ENCODE measurements at places on chromosomes 5 and 9.
A peak's percentile ranks its signal among the peaks of the same experiment; 100 is the strongest.

DNA sequence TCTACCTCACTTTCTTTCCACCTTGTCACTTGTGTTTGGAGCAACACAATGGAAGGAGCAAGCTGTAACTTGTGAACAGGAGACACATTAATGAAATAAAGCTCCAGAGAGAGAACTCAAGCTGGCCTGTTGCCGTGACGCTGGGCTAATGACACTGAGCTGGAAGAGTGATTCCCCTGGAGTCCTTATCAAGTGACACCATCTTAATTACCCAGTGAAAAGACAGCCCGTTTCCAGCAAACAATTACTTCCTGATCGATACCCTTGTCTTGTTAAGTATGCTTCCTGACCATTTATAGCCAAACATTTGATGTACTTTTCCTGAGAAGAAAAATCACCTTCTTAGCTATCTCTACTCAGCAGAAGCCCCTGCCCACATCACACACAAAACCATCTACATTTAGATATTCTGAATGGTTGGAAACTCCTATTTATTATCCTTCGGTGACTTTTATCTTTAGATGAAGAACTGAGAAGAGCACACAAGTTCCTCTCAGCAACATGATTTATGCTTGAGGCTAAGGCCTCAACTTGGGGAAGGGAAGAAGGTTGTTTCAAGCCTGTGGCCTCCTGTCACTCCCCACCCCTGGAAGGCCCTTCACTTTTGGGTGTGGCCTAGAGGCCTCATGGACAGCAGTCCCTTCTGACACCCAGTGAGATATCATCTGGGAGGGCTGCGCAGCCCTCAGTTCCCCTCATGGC lies 34.1 kb downstream of the CRHBP start:
- no peak for DNase-seq

DNA sequence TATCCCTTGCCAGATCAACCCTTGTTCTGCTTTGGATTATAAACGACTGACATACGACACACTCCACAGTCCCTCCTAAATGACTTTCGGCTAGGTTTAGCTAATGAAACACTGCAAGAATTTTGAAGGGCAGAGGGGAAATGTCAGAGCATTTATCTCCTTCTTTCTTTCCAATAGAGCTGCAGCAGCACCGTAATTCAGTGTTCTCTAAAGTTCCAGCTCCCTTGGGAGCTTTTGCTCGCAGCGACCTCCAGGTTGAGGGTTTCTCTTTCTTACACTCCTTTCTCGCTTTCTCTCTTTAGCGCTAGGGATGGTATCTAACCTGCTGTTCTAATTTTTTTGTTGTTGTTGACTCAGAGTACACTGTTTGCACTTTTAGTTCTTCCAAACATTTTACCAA lies 467.1 kb upstream of the ST8SIA4 start:
- no peak for DNase-seq

GRCh38 chr9:129608561-129609481 lies 12.1 kb downstream of the C9orf50 start:
- DNase-seq = peak; percentile 75

DNA sequence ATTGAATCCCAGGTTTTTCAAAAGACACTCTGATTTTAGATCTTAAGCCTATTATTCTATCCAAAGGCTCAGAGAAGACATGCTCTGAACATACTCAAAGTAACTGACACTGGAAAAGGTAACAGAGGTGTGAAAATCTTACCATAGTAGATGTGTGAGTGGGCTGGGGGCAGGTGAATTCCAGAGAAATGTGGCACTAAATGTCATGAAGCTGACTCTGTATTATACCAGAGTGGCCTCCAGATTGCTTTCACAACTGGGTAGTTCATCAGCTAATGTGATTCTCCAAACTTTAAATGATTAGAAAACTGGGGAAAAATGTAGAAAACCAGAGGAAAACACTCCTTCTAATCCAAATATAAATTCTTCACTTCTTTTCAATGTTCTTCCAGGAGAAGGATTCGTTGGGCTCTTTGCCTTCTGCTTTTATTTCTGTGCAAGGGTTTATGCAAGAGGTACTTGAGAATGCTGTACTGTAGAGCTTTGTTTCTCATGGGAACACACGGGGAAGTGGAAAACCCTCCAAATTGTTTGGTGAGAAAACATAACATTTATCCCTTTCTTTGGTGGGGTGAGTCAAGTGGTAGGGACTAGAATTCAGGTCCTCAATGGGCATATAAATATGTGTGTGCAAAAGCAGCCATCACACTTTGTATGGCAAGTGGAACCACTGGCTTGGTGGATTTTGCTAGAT lies at the start of gene SCGB3A2:
SCGB3A2 (plus strand) TSS at position 646 of the 694 bp plus-strand sequence. CDS start 93 bp downstream, outside the sequence.
- no peak for DNase-seq

DNA sequence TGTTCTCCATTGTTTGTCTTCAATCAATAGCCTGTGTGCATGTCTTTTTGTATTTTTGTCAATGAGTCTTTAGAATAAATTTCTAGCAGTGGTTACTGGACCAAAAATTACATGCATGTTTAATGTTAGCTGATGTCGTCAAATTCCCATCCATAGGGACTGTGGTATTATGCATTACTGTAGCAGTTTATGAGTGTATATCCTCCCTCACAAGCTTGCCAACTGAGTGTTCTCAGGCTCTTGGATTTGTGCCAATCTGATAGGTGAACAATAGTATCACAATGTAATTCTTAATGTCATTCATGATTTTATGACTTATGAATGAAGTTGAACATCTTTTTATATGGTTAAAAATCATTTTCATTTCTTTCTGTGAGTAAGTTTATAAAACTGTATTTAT lies 13.0 kb downstream of the SNX24 start:
- DNase-seq = no peak

DNA sequence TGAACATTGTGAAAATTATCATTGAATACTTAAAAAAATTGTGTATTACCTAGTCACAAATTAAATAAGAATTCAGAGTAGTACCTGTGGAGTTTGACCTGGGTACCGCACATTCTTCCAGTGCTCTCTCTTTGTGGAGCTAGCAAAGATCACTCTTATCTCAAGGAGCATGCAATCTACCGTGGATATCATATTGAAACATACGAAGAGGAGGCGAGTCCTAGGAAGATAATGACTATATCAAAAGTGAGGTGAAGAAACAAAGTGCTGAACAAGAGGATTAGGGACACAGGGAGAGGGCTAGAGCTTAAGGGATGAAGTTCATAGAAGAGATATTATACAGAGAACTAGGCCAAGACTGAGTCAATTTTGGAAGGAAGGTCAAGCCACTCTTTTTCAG lies 55.9 kb upstream of the NR3C1 start:
- no peak for DNase-seq

- DNase-seq = no peak
Observed at GRCh38 chr5:39353717-39354399, 10.4 kb downstream of the C9 start.

- no peak for DNase-seq
Observed at GRCh38 chr5:65262096-65262495, 219.6 kb downstream of the ADAMTS6 start.

- no peak for DNase-seq
Observed at GRCh38 chr9:138022756-138023393, 145.3 kb downstream of the CACNA1B start.

DNA sequence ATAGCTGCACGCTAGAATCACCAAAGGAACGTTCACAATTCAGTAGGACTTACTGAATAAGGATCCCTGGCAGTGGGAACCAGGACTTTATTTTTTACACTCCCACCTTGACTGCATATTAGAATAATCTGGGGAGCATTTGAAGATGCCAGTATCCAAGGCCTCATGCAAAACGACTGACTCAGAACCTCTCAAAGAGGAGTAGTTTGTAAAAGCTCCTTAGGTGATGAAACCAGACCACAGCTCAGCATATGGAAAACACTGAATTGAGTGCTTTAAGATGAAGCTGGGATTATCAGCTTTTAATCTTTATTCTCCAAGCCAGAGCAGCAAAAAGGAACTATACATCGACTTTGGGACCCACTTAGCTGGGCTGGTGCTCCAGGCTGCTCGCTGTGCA lies 288.3 kb downstream of the MLLT3 start:
- DNase-seq = no peak

DNA sequence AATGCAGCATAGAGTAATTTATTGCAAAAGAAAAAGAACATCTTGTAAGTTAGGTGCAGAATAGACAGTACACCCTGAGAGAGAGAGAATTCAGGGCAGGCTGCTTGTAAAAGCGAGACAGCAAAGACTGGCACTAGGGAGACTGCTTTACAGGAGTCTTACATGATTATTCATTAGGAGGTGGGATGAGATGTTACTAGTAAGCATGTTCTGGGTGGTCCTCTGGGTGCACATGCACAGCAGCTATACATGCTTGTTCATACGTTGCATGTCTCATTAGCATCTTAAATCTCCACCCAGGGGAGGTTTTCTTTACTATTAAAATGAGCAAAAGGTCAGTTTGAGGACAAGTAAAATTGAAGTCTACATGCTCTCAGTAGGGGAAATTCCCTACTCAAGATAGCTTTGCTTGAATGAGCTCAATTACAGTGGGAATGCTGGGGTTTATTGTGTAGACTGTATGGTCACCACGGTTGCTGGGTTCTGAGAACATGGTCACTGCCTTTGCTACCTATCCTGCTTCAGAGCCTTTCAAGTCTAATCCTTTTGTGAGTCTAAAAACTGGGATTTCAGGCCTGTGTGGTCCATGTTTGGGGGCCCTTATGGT lies 60.6 kb downstream of the RGS7BP start:
- no peak for DNase-seq

GRCh38 chr5:59221769-59222168 lies 638.9 kb downstream of the RAB3C start:
- DNase-seq = no peak

DNA sequence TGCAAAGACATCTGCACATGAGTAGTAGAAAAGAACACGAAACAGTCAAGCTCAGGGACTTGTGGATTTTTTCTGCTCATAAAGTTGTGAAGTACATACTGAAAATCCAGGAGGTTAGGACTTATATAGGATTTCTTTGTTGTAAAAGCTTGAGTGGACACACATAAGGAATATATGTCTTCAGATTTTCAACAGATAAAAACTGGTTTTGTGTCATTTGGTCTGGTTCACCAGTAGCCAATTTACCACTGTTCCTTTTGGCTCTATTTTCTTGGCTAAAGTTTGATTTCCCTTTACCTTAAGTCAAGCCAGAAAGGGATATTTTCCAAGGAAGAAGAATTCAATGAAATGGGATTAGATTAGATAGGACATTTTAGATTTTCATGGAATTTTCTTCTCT lies 204.3 kb downstream of the NR3C1 start:
- no peak for DNase-seq

DNA sequence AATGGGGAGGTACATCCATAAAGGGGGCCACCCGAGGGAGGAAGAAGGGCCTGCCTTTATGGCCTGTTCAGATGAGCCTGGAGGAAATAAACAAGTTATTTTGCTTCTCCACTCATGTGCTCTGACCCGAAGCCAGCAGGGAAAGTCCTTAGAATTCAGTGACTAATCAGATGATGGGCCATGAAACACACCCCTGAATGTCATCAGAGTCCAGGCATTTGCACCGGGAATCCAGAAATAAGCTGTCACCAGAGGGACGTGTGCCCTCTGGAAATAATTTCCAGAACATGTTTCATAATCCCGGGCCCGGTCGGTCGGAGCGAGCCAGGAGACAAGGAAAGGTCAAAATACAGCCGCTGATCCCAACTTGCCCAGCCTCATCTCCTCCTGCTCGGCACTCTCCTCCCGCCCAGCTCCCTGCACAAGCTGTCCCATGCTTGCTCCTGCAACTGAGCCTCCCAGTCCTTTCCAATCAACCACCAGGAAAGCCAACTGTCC lies 73.6 kb upstream of the ZNF622 start:
- DNase-seq = peak; percentile 87

GRCh38 chr9:129256959-129257713 lies 79.1 kb upstream of the IER5L start:
- DNase-seq = no peak

DNA sequence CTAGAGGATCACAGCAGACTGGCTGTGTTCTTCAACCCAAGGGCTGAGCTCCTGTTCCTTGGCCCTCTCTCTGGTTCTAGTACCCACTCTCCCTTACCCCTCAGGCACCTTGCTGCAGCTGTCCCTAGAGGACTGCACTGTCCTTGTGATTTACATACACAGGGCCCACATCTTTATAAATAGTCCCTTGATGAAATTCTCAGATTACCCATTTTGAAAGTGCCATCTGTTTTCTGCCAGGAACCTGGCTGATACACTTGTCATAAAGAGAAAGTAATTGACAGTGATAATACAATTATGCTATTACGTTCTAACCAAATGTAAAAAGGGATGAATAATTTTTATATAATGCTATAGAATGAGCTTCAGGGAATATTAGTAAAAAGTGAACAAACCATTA lies 16.5 kb upstream of the SPARC start:
- DNase-seq = no peak

GRCh38 chr5:177220576-177220975 lies 82.9 kb downstream of the RAB24 start:
- no peak for DNase-seq

DNA sequence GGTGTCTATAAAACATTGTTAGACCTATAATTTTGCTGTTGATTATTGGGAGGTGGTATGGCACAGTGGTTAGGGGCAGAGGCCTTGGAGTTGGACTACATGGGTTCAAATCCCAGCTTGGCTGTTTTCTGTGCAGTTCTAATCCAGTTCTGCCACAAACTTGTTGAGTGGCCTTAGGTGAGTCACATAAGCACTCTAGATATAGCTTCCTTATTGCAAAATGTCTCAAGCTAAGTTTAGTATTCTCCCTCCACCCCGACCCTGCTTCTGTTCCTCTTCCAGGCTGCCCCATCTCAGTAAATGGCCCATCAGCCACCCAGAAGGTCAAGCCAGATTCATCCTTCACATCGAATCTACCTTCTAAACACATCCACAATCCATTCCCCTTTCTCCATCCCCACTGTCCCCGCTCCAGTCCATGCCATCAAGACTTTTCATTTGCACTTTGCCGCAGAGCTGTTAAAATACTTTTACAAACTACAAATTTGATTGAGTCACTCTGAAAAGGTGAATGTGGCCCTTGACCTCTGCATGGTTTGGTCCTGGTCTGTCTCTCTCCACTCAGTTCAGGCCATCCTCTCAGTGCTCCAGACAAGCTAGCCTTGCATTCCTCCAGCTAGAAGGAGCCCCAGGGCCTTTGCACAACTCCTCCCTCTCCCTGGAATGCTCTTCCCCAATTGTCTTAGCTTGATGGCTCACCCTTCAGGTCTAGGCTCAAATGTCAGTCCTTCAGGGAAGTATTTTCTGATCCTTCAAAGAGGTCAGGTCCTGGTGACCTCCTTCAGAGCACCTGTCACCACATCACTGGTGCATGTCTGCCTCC lies 10.0 kb upstream of the HDHD3 start:
- DNase-seq = no peak

- no peak for DNase-seq
Observed at GRCh38 chr5:102283102-102283797, 12.8 kb downstream of the SLCO4C1 start.

- DNase-seq = peak; percentile 78
Observed at GRCh38 chr9:120730654-120731514, 16.6 kb upstream of the MEGF9 start.

GRCh38 chr5:143133721-143134120 lies 269.8 kb downstream of the NR3C1 start:
- DNase-seq = no peak

GRCh38 chr5:11143456-11144267 lies 382.6 kb upstream of the DAP start:
- no peak for DNase-seq

- no peak for DNase-seq
Observed at GRCh38 chr5:38518341-38518740, 38.1 kb downstream of the LIFR start.

- peak; percentile 17 for DNase-seq
Observed at GRCh38 chr5:171610686-171611085, 174.9 kb upstream of the SMIM23 start.

- DNase-seq = no peak
Observed at GRCh38 chr9:102069969-102070368, 331.5 kb upstream of the GRIN3A start.

All from coronary artery (tissue), 2 donors.